Activated effector memory CD4-positive, alpha-beta T cell treated with Interleukin-2 at 50 U/mL for 16 hours (primary cell): ENCODE measurements at places on chromosomes 11 and 22.

DNA sequence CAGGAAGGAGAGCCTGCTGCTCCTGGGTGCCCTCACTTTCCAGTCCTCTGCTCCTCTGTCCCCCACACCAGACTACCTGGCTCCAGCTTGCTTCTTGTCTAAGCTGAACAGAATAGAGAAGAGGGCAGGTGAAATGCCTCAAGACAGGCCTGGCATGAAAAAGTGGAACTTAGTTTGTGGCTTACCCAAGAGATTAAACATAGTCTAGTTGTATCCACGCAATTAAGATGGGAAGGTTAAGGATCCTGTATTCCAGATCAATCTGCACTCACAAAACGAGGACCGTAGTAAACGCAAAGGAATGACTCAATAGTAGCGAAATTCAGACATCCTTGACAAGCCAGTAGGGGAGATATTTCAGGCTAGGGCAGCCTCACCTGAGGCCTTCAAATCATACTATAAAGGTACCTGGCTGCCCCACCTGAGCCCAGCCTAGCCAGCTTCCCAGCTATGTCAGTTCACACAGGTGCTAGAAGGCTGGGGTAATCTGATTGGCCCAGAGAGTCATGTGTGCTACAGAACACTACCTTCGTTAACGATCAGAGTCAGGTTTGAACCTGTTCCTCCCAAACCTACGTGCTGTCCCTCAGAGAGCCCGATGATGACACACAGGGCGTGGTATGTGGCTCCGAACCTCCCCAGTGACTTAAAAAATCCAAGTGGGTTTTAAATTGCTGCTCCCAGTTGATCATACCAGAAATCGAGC is 46.5 kb downstream of the AHNAK start:
- DNase-seq, result no peak

GRCh38 chr11:17233101-17233500 is 25.3 kb upstream of the PIK3C2A start:
- no peak for DNase-seq

GRCh38 chr11:13134066-13134465 is 125.0 kb downstream of the RASSF10 start:
- DNase-seq, result no peak

DNA sequence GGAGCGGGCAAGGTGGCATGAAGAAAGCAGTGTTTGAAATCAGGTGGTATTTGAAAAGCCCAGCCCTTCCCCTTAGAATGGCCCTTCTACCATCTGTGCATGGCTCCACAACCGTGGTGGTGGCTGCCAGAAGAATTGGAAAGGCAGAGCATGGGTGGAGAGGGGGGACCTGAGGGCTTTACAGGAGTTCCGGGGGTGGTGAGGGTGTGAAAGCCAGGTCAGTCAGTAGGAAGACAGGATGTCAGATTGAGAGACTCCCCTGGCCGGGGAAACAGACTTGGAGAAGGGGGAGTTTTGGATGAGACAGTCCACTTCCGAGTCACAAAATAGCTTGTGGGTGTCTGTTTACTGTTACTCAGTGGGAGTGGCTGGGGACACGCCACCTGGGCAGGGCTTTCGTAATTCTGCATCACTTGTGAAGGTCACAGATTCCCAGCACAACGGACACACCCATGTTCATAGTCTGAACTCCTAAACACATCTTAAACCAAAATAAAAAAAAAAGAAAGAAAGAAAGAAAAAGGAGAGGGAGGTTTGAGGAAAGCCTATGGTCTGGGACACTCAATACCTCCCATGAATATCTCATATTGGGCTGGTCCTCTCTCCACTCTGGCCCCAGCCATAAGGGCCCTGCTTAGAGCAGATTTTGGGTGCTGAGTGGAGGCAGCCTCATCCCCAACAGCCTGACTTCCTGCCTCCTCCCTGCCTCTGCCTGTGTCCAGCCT is 24.4 kb upstream of the SMIM35 start:
- no peak for DNase-seq

DNA sequence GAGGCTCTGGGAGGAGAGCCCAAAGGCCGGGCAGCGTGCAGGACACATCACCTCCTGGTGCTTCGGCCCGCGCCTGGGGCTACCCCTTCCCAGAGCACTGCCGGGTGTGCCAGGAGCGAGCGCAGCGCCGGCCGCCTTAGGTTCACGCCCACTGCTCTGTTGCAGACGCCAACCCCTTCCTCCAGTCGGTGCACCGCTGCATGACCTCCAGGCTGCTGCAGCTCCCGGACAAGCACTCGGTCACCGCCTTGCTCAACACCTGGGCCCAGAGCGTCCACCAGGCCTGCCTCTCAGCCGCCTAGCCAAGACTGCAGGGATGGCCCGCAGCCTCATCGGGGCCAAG is 79.0 kb downstream of the MED15 start:
- DNase-seq, result no peak

GRCh38 chr22:40258017-40258416 is 80.3 kb downstream of the TNRC6B start:
- DNase-seq, result no peak

GRCh38 chr11:15852179-15852578 is 504.2 kb downstream of the SOX6 start:
- DNase-seq, result no peak

DNA sequence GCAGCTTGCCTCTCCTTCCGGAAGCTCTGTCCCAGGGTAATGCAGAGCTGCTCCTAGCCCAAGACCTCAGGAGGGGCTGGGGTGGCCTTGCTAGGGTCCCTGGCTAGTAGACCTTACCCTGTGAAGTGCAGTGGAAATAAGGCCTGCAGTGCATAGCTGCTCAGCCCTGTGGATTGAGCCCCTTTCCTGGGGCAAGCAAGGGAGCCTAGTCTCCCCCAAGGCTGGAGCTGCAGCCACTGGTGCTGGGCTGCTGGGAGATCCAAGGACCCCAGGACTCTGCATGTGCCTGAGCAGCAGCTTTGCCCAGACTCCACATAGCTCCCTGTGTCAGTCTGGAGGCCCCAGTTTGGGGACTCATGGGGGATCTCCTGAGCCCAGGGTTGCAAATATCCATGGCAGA is 57.9 kb downstream of the FANCF start:
- no peak for DNase-seq
